ENCODE measurements at places on chromosomes 12 and 14.

- DNase-seq, result peak; percentile 48
Observed at GRCh38 chr12:93054021-93054420, 124.9 kb upstream of the EEA1 start.

DNA sequence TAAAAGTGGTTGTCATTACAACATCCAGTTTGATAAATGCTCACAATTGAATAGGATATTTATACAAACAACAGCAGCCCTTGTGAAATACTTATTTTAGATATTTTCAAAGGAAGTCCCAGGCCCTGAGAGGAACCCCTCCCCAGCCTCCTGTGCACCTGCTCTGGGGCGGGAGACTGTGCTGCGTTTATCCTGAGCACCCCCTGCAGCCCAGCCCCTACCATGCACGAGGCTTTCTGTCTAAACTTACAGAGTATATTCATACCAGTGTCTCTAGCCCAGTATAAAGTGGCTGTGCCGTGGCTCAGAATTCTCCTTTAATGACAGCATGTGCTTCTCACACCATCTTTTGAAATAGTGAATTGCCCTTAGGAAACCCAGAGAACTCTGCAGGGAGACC is 1084.3 kb downstream of the TMEM121 start:
- DNase-seq, result no peak

DNA sequence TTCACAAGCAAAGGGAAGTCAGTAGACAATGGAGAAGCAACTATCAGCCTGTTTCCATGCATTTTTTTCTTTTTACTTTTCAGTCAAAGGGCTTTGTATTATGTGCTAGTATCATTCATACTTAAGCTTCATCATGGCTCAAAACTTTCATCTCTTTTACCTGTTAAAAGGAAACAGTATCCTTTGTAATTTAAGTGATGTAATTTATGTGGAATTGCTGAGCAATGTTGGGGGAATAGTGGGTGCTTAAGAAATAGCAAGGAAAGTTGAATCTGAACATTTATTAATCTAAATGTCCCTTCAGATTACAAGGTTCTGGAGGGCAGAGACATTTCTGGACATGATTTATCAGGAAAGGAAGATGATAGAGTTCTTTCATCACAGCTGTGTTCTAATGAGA is 915.3 kb downstream of the VRK1 start:
- no peak for DNase-seq

GRCh38 chr14:58061581-58061980 is 90.4 kb downstream of the ARMH4 start:
- no peak for DNase-seq

DNA sequence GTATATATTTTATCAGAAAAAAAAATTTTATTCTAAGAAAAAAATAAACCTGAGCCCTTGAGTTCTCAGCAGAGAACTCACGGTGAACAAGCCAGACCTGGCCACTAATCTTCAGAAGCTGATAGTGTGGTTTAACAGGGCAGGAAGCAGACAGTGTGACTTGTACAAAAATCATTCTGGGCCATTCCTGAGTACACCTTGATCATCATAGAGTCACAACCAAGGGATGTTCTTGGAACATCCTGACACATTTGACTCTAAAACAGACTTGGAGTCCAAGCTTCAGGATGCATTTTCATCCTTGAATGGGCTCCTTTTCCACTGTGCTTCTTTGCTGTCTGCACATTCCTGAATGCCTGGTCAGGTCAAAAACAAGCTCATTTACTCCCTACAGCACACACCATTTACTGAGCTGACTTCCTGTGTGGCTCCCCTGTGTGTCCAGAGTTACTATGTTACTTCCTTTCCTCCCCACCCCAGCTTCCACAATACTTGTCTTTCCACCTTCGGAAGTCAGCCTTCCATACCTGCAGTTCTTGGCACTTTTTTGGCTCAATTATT is 112.0 kb downstream of the ANO6 start:
- peak; percentile 30 for DNase-seq

DNA sequence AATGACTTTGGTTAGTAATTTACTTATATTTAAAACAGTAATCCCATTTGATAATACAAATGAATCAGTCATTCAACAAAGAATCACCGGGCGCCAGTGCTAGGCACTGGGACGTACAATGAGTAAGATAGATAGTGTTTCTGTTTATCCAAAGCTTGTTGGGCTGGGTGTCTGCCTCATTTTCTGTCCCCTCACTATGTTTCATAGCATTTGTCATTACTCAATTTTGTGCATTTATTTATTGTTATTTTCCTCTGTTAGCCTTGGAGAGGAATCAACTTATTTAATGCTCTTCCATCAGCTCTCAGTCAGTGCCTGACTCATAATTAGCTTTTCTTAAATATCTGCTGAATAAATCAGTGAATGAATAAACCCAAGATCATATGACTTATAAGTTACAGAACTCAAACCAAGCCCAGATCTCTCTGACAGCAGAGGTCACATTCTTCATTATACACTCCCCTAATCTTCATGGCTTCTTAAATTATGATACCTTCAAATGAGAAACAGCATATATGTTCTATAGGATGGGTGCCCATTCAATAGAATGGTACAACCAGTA is 86.2 kb downstream of the TSPAN8 start:
- DNase-seq, result no peak

GRCh38 chr14:56774503-56774902 is 35.8 kb downstream of the OTX2 start:
- DNase-seq, result no peak

DNA sequence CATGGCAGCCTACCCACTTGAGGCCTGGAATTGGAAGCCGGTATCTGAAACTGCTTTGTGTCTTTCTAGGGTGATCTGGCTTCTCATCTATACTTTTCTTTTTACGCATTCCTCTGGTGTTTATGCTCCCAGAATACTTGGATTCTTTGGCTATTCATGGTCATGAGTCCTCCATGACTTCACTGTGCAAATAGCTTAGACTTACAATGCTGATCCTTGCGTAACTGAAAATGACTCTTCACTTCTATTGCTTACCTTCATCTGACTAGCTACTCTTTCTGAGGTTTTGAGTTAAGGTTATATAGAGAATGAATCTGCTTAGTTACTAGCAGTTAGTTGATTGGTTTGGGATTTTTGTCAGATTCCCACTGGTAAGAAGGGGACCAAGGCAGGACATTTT is 121.7 kb upstream of the NOVA1 start:
- DNase-seq, result no peak

- peak; percentile 79 for DNase-seq
Observed at GRCh38 chr12:12081836-12082497, 11.2 kb downstream of the BCL2L14 start.

DNA sequence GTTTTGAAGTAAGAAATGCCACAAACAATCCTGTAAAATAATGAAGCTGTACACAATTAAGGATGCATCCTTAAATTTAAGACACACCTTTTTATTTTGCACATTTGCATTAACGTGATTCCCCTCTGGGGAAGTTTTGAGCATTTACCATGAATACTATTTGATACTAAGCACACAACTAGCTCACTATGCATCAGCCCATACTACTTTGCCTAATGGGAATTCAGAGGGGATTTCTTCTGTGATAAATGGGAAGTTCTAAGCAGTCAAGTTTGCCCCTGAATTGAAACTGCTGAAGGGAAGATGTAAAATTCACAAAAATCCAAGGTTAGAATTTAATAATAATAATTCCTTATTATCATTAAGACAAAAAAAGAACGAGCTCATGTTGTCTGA is 27.4 kb downstream of the SINHCAF start:
- no peak for DNase-seq

- no peak for DNase-seq
Observed at GRCh38 chr14:77746064-77746702, 14.8 kb downstream of the SNW1 start.

DNA sequence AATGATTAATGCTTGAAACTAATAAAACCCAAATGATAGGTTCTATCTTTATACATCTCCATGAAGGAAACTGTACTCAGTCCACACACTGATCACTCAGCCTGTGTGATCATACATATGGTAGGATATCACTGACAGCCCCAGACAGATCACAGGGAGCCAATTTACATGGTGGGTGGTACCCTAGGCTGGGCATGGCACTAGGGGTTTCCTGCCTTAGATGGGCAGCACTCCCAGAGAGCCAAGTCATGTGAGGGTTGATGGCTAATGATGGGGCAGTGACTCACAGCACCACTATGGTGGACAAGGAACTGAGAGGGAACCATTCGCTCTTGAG is 89.6 kb upstream of the PTPRR start:
- DNase-seq, result no peak

DNA sequence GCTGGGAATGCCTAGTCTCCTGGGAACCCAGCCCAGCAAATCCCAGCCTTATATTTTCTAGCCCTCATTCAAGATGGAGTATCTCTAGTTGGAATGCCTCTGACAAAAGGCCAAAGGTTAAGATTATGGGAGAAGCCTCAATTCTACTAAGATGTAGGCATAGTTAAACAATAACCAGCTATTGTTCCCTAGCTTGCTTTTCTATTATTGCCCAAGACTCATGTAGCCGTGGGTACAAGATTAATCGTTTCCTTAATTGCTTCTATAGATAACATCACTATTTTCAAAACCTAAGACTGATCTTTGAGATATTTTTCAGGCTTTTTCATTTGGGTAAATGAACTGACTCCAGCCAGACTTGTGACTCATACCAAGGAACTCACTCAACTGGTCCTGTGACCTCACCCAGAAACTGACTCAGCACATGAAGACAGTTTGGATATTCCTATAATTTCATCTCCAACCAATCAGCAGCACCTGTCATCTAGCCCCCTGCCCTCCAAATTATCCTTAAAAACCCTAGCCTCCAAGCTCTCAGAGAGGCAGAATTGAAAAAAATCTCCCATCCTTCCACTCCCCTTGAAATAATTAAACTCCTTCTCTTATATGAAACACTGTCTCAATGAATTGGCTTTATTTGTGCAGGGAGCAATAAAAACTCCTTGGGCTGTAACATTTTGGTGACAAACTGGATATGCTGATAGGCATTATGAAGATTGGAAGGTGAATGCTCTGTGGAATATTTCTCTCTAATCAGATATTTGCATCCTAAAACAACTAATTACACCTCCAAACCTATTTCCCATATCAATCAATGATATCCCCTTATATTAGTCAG is 589.0 kb downstream of the C12orf50 start:
- DNase-seq, result peak; percentile 84

- DNase-seq, result no peak
Observed at GRCh38 chr12:109762071-109762672, 48.5 kb downstream of the FAM222A start.

GRCh38 chr14:95339301-95339865 is 19.7 kb upstream of the CLMN start:
- no peak for DNase-seq

GRCh38 chr12:119283310-119283709 is 51.2 kb upstream of the CCDC60 start:
- no peak for DNase-seq

DNA sequence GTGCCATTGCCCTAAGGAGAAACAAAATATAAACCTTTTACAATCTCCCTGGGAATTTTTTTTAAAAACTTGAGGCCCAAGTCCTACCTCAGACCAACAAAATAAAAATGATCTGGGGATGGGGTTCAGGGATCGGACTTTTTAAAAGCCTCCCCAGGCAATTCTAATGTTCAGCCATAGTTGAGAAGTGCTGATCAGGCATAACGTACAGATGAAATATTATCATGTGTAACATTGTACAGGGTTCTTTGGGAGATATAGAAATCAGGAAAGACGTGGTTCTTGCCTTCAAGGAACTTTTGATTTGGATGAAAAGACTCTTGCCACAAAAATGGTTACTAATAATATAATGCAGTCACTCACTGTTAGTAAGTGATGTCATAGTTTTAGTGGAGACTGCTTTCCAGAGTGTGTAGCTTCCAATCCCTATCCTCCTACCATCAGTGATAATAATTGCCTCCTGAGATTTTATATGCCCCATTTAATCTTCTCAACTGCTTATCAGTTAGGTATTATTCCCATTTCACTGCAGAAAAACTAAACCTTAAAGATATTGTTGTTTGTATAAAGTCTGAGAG is 135.6 kb downstream of the BRMS1L start:
- DNase-seq, result no peak

DNA sequence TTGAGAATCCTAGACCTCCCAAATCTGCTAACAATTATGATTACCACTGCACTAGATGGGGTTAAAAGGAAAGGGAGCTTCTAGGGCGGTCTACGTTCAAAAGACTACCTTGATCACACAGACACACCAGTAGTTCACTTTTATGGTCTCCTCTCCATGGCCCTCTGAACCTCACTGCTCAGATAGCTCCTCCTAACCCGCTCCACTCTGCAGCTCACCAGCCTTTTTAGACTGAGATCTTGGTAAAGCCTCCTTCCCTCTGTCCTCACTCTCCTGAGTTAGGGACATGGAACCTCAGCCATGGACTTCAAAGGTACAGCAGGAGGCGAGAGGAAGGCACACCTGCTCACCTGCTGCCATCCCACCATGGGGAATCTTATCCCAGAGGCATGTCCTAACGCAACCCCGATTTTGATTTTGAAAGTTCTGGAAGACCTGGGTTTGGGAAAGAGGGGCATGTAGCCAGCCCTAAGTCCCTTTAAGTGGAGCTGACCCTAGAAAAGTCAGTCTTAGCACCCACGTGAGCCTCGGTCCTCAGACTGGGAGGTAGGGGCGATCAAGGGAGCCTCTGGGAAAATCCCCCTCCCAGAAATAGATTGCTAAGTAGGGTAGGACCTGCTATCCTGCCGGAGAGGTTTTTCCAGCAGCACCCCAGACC is 1.3 kb downstream of the ZNF219 start:
- no peak for DNase-seq

DNA sequence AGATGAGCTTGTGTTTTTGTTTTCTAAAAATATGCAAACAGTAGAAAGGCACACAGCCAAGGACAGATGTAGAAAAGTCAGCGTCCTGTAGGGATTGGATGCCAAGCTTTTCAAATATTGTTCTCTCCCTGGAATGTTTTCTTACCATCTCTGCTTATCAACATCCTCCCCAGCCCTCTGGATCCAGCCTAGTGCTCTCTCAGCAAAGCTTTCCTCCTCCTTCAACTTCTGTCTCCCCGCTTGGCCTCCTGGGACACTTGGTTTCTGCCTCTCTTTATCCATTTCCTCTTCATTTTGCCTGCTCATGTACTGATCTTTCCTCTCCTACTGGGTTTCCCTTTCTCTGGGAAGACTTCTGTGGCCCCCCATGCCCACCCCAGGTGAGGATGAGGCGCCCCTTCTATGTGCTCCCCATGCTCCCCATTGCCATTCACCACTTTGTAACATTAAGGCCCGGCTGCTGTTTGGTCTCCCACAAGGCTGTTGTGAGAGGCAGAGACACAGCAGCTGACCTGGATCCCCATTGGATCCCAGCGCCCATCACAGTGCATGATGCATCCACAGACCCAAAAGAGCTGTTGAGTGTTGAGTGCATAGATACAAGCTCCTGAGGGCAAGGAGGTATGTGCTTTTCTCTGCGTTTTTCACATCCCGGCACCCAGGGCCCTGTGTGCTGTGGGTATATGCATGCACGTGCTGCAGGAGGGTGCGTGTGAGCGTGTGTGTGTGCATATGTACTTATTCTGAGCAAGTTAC is 38.2 kb downstream of the EVL start:
- peak; percentile 16 for DNase-seq

GRCh38 chr14:89283327-89284060 is 133.5 kb downstream of the FOXN3 start:
- DNase-seq, result no peak

- no peak for DNase-seq
Observed at GRCh38 chr14:50772412-50772811, 58.5 kb downstream of the NIN start.
